NCI-H146 (cell line): ENCODE measurements at places on chromosomes 4 and X.
A peak's percentile ranks its signal among the peaks of the same experiment; 100 is the strongest.

GRCh38 chr4:185182239-185182638 lies 21.6 kb downstream of the CFAP97 start:
- DNase-seq = no peak

DNA sequence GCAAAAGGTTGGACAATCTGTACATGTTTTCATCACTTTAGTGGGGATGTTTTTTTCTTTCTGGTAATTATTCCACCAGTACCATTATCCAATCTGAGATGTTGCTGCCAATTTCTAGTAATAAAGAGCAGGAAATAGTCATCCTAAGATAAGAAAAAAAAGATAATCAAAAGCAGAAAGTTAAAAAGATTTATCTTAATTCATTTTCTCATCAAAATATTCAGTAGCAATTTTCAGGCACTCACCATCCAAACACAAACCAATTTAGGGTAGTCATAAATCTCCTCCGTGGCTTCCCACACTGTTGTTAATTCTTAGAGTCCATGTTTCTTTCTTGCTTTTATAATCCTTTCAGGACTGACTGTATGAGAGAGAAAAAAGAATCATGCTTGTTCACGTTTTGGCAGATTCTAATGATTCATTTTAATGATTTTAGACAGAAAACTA lies 263.7 kb upstream of the UGT8 start:
- no peak for DNase-seq

DNA sequence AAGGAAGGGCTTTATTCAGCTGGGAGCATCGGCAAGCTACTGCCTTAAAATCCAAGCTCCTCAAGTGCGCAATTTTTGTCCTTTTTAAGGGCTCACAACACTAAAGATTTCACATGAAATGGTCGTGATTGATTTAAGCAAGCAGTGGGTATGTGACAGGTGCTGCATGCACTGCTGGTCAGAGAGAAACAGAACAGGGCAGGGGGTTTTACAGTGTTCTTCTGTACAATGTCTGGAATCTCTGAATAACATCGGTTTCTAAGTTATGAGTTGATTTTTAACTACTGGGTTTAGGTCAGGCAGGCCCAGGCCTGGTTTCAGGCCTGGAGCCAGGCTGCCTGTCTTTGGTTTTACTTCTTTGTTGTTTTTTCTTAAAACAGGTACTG lies 6.0 kb downstream of the UGT2B17 start:
- DNase-seq = no peak

DNA sequence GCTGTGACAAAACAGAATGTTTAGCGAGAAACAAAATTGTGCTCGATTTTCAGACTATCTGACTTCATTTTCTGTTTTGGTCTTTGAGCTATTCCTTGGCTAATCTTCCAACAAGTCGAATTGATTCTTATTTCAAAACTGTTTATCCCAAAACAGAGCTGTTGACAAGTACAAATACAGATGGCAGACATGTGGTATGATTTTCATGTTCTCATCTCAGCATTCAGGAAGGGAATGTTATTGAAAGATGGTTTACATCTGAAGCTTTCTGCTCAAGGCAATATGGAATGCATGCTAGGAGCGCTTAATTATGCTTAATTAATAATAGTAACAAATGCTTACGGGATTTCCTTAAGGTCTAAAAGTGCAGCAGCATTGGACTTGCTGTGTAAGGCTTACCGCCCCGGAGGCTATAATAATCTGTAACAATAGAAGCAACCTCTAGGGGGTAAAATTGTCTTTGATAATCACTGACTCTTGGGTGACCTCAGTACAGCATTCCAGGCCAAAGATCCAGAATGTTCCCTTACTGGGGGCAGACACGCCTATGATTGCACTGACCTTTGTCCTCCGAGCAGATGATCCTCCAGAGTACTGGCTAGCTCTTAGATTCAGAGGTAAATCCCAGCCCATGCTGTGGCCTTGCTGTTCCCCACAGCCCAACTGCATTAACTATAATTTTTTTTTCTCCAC lies 16.4 kb downstream of the LSM6 start:
- DNase-seq = peak; percentile 8

DNA sequence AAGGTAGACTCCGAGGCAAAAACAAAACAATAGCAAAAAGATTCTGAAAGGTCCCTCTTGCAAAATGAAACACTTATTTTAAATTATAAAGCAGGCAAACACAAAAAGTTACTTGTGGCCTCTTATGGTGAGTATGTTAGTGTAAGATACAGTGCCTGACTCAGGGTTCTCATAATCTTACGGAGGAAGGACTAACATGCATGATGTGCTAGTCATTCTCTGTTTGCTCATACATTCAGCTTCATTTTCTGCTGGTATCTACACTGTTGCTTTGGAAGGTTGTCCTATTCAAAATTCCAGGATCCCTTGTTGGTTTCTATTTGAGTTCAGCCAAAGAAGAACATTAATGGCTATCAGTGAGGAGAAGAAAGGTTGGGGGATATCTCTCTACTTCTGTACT lies 249.1 kb upstream of the FAM47A start:
- no peak for DNase-seq

DNA sequence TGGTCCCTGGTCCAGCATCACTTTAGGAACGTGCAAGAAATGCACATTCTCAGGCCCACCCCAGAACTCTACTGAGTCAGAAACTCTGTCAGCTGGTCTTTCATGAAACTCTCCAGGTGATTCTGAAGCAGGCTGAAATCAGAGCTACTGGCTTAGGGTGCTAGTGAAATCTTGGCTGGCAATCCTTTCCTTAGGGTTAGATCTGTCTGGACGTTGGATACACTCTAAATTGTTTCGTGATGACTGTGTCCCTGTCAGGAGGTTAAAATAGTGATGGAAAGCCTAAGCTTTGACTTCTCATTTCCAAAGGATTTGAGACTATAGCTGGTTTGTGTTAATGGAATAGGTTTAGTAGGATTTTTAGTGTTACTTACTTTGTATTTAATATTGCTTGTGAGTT lies 99.1 kb downstream of the ARHGAP10 start:
- DNase-seq = no peak

DNA sequence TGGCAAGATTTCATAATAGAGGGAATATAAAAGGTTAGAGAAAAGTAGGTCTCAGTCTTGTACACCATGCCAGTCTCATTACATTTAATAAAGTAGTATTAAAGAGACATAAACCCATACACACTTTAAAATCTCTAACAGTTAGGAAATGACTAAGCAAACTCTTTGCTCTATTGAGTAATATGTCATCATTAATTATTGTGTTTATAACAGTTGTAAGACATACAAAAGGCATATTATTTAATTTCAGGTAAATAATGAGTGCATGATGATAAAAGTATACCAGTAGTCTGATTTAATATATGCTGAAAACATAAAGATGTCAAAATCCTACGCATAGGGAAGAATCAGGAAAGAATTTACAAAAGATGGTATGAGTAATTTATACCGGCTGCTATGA lies 31.0 kb upstream of the FGG start:
- no peak for DNase-seq

DNA sequence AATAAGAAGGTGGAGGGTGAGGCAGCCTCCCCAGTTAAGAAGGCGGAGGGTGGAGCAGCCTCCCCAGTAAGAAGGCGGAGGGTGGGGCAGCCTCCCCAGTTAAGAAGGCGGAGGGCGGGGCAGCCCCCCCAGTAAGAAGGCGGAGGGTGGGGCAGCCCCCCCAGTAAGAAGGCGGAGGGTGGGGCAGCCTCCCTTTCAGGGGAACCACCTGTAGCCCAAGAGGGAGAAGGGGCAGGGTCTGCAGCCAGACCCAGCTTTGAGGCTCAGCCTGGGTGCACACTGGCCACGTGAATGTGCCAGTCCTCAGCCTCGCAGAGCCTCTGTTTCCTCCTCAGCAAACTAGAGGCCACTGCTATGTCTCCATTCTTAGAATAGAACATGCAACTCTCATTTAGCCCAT lies 52.6 kb downstream of the HMX1 start:
- DNase-seq = no peak

- no peak for DNase-seq
These were observed 1197.2 kb downstream of the PCDH7 start for GRCh38 chr4:31917334-31917733.

GRCh38 chr4:38671592-38671940 lies 7.6 kb downstream of the KLF3 start:
- no peak for DNase-seq

DNA sequence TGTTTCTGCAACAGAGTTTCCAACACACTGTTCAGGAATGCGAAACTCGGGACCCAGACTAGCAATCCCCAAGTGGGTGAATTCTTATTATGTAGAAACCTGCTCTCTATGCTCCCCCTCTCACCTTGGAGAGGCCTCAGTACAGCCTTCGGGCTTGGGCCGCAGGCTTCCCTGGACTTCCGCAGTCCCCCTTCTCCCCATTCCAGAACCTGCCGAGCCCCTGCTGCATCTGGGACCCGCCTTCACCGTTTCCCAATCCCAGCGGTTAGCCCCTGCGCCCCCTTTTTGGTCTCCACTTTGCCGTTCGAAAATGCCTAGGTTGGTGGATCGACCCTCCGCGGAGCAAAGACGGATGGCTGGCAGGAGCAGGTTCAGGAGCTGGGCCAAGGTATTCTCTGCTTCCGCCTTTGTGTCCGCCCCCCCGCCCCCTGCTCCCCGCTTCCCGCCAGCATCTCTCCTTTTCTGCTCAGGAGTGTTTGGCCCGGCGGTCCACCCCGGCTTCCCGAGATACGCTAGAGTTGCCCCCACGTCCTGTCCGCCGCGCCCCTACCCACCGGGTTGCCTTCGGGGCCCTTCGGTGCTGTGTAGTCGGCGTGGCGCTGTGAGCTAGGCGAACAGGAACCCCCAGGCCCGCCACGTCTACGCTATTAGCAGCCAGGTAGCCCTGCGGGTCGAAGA lies 11.5 kb downstream of the HAND2 start:
- no peak for DNase-seq

DNA sequence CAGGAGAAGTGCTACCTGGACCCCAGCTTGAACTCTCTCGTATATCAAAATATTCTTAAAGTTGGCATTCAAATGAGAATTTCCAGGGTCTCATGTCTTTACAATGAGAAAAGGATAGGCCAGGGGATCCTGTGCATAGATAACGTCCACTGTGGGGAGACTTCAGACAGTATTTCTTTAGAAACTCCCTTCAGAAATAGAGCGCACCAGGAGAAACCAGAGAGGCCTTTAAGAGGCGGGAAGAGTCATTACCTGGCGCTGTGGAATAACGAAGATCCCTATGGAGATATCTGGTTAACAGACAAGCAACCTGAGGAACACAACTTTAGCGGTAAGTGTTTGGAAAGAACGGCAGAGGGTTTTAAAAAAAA lies 600 bp downstream of the RADX start:
- DNase-seq = no peak

DNA sequence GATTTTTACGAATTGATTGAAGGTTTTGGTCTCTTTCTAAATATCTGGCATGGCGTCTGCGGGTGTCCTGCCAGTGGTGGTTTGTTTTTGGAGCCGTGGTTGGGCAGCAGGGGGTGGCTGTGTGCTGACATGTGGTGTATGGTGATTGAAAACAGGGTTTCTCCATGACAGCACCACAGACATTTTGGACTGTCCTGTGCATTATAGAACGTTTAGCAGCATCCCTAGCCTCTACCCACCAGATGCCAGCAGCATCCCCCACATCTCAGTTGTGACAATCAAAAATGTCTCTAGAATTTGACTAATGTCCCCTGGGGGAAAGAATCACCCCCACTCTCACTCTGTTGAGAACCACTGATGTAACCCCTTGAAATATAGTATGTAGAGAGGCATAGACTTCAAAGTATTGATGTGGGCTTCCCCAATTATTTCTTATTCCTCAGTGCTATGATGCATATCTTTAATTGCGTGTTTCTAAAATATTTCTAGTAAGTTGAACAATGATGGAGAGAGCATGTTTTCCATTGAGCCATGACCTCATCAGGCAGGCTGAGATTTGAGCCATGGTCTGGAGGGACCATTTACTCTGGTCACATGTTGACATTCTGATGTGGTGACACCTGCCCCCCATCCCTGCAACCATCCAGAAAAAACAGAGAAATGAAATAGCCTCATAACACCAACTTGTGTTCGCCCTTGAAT lies 77.4 kb upstream of the MID1 start:
- DNase-seq = no peak

DNA sequence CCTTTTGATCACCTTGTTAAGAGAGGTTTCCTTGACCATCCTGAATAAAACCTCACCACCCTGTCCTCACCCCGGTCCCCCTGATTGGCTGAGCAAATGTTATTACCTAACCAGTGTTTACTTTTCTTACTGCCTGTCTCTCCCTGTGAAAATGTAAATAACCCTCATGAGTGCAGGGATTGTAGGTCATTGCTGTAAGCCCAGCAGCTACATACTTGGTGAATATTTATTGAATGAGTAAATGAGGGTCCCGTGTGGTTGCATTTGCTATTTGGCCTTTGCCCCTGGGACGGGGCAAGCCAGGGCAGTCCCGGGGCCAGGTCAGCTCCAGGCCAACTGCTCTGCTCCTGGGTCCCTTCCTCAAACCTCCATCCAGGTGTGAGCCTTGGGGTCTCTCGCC lies 55.5 kb upstream of the CLCN4 start:
- no peak for DNase-seq

GRCh38 chr4:14066979-14067378 lies 439.5 kb upstream of the BOD1L1 start:
- no peak for DNase-seq

- DNase-seq = no peak
These were observed 13.6 kb downstream of the AMTN start for GRCh38 chr4:70531981-70532380.

- DNase-seq = peak; percentile 56
These were observed 1404.1 kb upstream of the IGFBP7 start for GRCh38 chr4:58514299-58514698.

- DNase-seq = no peak
These were observed 79.2 kb upstream of the DDIT4L start for GRCh38 chr4:100269446-100269845.

- DNase-seq = no peak
These were observed 455.9 kb downstream of the AFF2 start for GRCh38 chrX:148956352-148956751.

DNA sequence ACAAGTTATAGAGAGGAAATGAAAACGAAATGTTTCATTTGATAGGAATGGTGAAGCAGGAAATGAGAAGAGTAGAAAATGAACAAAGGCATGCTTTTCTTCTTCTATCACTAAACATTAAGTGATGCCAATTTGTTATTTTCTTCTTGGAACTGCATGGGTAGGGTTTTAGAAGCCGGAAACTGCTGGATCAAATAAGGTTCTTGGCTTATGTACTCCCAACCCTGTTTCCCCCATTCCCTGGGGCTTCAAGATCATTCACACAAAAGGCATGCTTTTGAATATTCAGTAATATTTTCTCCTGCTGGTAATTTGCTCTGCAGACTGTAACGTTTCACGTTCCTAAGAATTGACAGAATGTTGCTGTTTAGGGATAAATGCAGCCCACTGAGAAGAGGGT lies 224.1 kb downstream of the NLGN4X start:
- no peak for DNase-seq

DNA sequence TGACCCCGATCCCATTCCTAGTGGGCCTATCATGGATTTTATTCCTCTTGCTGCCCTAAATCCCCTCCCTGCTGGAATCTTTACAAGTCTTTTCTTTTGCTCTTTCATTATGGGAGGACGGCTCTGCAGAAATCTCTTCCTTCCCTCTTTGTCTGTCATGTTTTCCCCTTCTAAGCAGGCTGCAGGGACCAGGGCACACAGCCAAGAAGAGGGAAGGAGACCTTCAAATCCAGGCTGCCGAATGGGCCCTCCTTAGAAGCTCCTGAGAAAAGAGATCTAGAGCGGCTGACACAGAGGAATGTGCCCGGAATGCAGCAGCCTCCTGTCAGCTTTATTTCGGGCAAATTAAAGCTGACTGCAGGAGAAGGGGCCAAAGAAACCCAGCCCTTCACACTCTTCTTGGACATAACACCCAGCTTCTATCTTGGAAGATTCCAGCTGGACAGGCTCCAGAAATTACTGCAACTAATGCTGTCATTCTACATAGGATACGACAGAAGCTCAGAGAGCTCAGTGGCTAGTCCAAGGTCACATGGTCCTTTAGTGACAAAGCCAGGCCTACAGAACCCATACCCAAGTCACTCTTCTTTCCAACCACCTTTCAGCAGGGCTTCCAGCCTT lies 187.8 kb upstream of the NHS start:
- no peak for DNase-seq
